ENCODE measurements at places on chromosomes 1 and 21.

DNA sequence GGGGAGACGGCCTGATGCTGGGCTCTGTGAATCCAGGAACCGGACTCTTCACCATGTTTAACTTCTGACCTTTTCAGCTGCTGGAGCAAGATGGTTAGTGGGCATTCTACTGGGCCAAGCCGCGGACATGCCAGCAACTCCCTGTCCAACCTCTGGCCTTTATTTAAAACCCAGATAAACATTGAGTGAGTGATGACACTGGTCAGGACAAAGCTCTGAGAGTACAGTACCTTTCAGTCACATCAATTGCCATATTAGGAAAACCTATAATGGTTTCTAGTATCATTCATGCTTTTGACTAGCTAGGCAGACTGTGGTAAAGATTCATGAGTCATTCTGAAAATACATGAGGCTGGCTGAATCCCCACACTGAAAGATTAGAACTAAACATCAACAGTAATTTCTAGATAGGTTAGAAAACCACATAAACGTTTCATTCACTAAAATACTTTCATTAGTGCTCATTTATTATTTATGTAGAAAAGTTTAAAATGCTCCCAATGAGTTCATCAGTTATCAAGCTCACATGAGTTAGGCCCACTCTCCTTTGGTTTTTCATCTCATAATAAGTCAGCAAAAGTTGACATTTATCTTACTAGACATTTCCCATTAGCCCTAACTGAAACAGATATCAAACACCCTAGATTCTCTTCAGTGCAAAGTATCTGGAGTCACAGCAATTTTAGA is 7.1 kb upstream of the ACTA1 start:
- DNase-seq = no peak

GRCh38 chr1:246477634-246478033 is 29.4 kb downstream of the SMYD3 start:
- no peak for DNase-seq

DNA sequence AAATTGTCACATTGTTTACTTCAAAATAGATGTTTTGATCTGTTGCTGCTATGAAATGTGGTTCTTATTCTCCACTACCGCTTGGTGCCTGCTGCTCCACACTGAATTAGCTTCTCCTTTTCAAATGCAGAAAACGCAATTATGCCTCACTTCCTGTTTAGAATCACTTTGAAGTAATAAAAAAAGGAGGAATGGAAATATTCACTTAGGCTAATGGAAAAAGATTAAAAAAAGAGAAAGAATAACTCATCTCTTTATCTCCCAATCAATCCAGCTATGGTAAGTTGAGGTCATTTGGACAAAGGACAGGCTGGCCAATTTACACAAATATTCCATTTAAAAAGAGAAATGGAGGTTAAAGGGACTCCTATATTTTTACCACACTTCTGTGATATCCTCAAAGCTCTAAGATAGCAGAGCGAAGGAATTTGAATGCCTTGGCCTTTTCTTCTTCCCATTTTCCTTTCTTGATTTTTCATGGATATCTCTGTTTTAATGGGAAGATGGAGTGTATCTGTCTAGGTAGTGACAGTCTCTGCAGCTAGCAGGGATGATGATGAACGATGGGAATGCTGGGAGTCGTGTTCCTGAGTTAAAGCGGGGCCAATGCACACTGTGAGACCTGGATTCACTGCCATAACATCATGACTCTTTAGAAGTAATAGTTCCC is 35.7 kb downstream of the RGS5 start:
- no peak for DNase-seq

DNA sequence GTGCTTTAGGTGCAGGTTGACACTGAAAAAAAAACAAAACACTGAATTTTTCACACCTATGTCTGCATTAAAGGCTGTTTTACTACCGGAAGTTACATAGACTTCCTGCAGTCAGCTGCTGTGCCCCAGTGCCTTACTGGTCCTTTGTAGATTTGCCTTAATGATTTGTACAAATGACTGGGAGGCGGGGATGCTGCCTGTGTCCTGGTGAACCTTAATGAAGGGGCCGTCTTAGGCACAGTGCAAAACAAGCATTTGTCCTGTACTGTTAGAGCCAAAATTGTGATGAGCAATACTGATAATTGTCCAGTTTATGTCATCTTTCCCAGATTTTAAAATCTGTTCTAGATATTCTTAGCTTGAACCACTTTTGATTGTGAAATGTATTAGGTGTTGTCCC is 90.9 kb upstream of the PGD start:
- no peak for DNase-seq

GRCh38 chr1:243731974-243732625 is 117.9 kb downstream of the AKT3 start:
- DNase-seq = no peak

DNA sequence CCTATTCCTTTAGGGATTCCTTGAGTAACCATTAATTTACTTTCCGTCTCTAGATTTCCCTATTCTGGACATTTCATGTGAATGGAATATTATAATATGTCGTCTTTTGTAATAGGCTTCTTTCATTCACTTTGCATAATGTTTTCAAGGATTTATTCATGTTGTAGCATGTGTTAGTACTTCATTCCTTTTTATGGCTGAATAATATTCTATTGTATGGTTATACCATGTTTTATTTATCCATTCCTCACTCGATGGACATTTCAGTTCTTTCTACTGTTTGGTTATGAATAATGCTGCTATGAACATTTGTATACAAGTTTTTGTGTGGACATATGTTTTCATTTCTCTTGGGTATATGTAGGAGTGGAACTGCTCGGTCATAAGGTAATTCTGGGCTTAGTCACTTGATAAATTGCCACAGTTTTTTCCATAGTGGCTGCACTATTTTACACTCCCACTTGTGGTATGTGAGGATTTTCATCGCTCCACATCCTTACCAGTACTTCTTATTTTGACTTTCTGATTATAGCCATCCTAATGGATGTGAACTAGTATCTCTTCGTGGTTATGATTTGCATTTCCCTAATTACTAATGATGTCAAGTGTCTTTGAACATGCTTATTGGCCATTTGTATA is 17.7 kb downstream of the PPP2R5A start:
- DNase-seq = no peak

- DNase-seq = no peak
Observed at GRCh38 chr1:43450251-43450941, 3.3 kb downstream of the HYI start.

Measured in NCI-H1694 (cell line).